Bronchial epithelial cell (primary cell): ENCODE measurements at places on chromosomes 7 and 10.

DNA sequence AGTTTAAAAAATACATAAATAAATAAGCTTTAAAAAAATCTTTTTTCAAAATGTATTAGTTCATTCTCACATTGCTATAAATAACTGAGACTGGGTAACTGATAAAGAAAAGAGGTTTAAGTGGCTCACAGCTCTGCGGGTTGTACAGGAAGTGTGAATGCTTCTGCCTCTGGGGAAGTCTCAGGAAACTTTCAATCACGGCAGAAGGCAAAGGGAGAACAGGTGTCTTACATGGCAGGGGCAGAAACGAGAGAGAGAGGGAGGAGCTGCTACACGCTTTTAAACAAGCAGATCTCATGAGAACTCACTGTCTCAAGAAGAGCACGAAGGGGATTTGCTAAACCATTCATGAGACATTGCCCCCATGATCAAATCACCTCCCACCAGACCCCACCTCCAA, 114.6 kb downstream of the DNAJC1 start:
- no peak for DNase-seq

- DNase-seq, result no peak
Observed at GRCh38 chr7:5388905-5389433, 34.7 kb downstream of the TNRC18 start.

DNA sequence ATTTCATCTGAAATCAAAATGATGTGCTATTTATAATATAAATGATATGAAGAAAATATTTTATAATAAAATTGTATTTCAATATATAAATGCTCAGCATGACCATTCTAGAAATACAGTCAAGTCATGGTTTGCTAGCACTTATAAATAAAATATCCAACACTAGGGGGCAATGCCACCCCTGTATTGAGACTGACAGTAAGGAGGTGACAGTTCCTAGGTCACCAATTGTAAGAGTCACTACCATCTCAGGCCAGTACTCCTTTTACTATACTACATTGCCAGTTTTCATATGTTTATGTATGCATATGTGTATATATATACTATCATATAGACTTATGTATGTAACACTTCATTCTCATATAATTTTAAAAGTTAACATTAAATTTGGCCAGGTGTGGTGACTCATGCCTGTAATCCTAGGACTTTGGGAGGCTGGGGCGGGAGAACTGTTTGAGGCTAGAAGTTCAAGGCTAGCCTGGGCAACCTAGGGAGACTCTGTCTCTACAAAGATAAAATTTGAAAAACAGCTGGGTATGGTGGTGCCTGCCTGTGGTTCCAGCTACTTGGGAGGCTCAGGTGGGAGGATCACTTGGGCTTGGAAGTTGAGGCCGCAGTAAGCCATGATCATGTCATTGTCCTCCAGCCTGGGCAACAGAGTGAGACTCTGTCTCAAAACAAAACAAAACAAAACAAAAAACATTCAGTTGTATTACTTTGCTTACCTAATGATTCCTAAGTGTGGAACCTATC, 2.4 kb upstream of the CNOT4 start:
- peak; percentile 80 for DNase-seq

- no peak for DNase-seq
Observed at GRCh38 chr7:151469281-151469680, 29.3 kb upstream of the CRYGN start.

DNA sequence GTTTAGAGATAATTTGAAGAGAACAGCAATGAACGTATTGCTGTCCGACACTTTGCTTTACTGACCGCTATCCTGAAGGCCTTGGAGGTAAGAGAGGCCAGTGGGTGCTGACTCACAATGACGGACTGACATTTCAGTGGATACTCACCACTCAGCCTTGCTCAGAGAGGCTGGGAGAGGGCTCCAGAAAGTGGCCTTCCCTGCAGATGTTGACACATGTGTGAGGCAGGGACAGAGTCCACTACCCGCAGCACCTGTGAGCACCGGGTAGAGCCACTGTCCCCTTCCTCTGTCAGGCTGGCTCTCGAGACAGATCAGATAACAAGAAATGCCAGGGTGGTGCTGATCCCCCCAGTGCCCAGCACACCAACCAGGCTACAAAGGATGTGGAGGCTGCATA, 75.0 kb downstream of the GPR26 start:
- DNase-seq, result no peak
